ENCODE measurements at places on chromosomes 5 and 9.

- no peak for DNase-seq
Observed at GRCh38 chr5:180522330-180522729, 28.2 kb downstream of the CNOT6 start.

- DNase-seq = no peak
Observed at GRCh38 chr5:111407562-111407961, 104.8 kb downstream of the STARD4 start.

- no peak for DNase-seq
Observed at GRCh38 chr9:137833721-137834613, 43.6 kb upstream of the CACNA1B start.

- peak; percentile 97 for DNase-seq
Observed at GRCh38 chr9:86766912-86767311, 180.4 kb downstream of the GAS1 start.

DNA sequence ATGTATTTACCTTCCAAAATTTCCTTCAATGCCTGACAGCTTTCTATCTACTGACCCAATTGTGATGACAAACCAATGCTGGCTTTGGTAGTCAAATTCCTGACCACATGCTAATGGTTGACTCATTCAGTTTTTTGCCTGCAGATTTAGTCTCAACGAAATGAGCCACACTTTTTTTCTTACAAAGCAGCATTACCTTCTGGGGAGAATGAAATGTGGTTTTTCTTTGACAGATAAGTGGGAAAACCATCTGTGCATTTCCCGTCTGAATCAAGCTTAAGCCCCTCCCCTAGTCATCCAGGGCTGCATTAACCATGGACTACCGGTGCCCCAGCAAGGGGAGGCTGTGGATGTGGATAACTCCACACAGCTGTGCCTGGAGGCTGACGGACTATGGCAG, 99.6 kb upstream of the TAF11L2 start:
- peak; percentile 29 for DNase-seq

DNA sequence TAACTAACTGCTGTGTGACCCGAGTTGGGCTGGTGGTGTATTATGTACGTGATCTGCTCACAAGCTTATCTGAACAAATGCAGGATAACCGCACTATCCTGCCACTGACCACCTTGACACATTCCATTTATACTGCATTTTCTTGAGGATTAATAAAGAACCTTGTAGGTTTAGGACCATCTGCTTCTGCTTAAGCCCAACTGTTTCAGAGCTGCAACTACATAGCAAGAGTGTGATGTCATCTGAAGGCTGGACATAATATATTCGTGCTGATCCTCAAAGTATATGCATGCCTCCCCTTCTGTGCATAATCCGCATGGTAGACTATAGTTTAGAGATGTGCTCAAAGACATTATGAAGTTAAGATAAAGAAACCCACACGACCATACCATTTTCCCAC, 435.9 kb downstream of the BNC2 start:
- no peak for DNase-seq

GRCh38 chr5:142913728-142914338, 143.7 kb downstream of the ARHGAP26 start:
- no peak for DNase-seq

GRCh38 chr5:122312591-122313406, 762 bp downstream of the SNCAIP start:
- DNase-seq = no peak

GRCh38 chr5:14069021-14069420, 74.1 kb upstream of the TRIO start:
- DNase-seq = no peak

- DNase-seq = no peak
Observed at GRCh38 chr5:2627867-2628266, 123.6 kb downstream of the IRX2 start.

GRCh38 chr5:89452081-89452480, 569.1 kb upstream of the MEF2C start:
- no peak for DNase-seq

DNA sequence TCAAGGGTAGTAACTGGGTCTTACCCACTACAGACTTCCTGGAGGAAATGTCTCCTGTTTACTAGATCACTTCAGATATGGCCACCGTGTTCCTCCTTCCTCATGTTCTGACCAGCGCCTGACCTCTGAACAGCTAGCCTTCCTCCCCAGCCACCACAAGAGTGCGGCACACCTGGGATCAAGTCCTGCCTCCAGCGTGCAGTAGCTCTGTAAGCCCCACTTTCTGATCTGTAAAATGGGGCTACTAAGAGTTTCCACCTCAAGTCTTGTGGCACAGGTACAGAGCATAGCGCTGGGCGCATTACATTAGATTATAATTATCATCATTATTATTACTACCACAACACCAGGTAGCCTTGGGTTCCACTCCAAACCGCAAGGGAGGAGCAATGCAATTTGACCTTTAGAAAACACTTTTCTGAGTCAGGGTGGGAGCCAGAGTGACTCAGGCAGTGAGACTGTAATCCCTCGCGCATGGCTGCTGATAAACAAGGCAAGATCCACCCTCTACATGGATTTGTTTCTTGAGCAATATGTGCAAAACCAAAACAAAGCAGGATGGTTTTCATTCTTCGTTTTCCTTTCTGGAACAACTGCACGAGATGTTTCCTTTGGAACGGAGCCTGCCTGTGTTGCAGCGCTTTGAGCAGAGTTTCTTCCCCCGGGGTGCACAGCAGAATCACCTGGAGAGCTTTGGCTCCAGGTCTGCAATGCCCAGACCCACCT, 65.0 kb upstream of the ANGPTL2 start:
- no peak for DNase-seq

DNA sequence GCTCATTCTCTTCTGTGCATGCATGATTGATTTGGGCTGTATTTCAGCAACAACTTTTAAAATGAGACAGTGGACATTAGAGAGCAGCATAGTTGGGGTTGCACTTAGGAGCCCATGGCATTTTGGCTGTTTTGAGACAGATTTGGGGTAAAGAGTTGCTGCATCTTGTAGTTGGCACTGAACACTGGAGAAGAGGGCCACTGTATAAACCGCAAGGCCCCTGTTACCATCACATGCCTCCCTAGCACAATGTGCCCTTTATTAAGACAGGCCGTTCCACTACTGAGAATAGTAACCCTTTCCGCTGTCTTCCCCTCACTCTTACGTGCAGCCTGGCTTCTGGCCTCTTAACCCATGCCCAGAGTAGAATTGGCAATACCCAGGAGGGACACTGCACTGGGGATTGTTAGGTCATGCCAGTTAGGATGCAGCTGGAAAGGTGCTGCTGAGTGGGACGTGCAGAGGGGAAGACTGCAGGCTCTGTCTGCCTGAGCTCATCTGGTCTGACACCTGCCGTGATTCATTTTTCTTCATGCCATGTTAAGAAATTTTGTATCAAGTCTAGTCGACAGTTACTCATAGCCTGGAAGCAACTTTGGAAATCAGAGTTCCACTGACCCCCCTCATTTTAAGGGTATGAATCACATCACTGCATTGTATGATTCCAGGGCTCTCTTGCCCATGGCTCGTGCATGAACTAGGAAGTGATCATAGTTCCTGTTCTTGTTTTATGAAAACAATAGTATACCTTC, 146.9 kb upstream of the DMRT1 start:
- DNase-seq = peak; percentile 42

DNA sequence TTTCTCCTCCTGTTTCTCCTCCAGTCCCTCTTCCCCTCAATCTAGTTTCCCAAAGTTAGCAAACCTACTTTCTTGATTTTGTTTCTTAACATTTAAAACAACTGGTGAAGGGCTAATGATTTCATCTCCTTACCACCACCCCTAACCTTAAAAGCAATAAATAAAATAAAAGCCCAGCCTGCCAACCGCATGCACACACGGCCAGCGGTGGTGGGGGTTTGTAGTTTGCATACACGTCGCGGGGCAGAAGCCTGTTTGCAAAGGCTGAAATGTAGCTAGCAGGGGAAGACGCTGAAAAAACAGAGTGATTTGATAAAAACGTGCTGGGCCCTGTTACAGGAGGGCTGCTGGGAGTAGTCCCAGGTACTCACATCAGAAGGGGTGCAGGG, 1.9 kb upstream of the DMRT2 start:
- DNase-seq = no peak

DNA sequence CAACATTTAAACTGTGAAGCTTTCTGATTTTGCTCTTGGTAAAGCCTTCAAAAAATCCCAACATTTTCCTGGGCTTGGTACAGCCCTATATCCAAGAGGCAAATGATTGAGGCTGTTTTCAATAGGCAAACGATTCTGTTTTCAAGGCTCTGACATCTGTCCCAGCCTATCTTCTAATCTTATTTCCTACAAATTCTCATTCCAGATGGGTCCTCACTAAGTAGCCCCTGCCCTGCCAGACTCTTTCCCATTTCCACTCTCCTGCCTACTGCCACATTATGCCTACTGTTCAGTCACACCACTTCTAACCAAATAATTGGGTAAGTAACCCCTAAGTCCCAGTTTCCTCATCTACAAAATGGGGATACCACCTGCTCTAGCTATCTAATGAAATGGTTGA, 3.5 kb downstream of the GBA2 start:
- no peak for DNase-seq

DNA sequence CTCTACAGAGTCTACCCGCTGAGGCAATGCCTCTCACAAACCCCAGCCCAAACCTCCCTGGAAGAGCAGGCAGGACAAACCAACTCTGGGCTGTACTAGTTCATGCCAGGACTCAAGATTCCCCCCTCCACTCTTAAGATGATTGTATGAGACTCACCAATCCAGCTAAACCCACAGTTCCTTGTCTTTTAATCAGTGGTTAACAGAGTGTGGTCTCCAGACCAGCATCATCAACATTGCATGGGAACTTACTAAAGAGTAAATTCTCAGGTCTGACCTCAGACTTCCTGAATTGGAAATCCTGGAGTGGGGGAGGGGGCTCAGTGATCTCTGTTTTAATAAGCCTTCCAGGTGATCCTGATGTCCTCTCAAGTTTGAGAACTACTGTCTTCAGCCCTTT, 240.9 kb downstream of the GAS1 start:
- DNase-seq = no peak

DNA sequence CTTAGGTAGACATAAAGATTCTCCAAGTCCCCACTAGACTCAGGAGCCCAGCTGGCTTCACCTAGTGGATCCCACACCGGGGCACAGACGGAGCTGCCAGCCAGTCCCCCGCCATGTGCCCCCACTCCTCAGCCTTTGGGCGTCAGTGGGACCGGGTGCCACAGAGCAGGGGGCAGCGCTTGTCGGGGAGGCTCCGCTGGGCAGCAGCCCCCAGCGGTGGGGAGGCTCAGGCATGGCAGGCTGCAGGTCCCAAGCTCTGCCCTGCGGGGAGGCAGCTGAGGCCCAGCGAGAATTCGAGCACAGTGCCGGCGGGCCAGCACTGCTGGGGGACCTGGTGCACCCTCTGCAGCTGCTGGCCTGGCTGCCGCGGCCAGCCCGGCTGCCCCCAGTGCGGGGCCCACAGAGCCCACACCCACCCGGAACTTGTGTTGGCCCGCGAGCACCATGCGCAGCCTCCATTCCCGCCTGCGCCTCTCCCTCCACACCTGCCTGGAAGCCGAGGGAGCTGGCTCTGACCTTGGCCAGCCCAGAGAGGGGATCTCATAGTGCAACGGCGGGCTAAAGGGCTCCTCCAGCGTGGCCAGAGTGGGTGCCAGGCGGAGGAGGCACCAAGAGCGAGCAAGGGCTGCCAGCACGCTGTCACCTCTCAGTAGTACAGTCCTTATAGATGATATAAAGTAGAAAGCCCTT, 390.7 kb downstream of the PLK2 start:
- DNase-seq = no peak

GRCh38 chr9:90607701-90608516, 34.7 kb downstream of the DIRAS2 start:
- DNase-seq = no peak

DNA sequence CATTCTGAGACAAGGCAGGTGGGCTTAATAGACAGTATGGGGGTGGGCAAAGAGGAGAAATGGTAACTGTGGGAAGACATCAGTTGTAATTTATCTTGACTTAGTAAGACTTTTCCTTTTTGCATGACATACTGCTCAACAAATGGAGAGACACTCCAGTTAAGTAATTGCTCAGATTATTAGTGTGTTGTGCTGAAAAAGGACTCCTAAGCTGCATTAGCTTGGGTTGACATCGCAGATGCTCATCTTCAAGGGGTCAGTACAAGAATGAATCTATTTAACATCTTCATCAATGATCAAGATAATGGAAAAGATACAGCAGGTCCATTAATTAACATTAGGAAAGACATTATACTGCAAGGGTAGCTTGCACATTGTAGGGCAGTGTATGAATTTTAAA, 181.1 kb upstream of the ELAVL2 start:
- DNase-seq = no peak

- DNase-seq = no peak
Observed at GRCh38 chr5:149788964-149789363, 58.9 kb downstream of the PPARGC1B start.

GRCh38 chr5:60178101-60178500, 284.6 kb upstream of the PDE4D start:
- DNase-seq = peak; percentile 32

DNA sequence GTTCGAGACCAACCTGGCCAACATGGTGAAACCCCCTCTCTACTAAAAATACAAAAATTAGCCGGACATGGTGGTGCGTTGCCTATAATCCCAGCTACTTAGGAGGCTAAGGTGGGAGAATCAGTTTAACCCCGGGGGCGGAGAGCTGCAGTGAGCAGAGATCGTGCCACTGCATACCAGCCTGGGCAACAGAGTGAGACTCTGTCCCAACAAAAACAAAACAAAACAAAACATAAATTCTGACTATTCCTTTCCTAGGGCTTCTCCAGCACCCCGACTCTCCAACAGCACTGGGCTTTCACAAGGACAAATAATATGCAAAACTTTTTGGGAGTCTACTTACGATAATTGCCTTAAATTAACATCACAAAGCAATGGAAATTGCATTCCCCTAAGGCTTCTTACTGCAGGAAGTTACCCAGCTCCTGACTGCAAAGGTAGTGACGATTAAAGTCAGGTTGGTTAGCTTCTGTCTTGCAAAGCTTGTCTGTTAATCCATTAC, 15.9 kb upstream of the CDKN2AIPNL start:
- no peak for DNase-seq

GRCh38 chr5:171484460-171484899, 65.0 kb downstream of the FGF18 start:
- DNase-seq = peak; percentile 13

DNA sequence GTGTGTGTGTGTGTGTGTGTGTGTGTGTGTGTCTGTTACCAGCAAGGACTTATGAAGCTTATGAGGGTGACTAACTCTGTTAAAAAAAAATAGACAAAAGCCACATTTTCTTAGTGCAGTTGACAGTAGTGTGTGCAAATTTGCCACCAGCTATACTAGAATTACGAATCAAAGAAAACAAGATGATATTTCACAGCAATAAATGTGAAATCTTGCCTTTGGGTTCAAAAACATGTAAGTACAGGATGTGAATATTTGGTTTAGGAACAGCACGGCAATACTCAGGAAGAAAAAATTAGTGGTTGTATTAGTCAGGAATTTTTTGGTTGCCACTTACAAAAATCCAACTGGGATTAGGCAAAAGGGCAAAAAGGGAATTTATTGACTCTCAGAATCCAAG, 117.4 kb downstream of the NPR3 start:
- DNase-seq = no peak

DNA sequence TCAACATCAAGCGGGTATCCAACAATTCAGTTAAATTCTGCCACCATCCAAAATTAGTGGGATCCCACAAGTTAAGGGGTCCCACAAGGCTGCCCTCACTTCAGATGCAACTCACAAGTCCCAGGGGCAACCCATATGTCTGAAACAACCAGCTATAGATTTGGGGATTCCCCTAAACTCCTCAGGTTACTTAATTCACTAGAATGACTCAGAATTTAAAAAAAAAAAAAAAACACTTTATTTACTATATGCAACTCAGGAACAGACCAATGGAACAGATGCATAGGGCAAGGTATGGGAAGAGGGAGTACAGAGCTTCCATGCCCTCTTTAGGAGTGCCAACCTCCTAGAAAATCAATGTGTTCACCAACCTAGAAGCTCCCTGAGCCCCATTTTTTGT, 15.1 kb downstream of the AUH start:
- peak; percentile 69 for DNase-seq
